ENCODE measurements at places on chromosomes 12 and 14. TPM values are rescaled to one million over a fixed set of nuclear protein-coding genes. Genes with fewer than 3 reads are reported as not detected.

ANG gene
- polyA plus RNA-seq = 1.4 TPM

SALL2 gene
- polyA plus RNA-seq = 121 TPM

RNF212B gene
- not detected for polyA plus RNA-seq

ZCCHC8 gene
- 32.3 TPM for polyA plus RNA-seq

SERPINA12 gene
- not detected for polyA plus RNA-seq

CCDC197 gene
- polyA plus RNA-seq = not detected

ANKLE2 gene
- 52.9 TPM for polyA plus RNA-seq

HIGD1C gene
- polyA plus RNA-seq = not detected

TTC5 gene
- polyA plus RNA-seq = 25.5 TPM

CLEC12A gene
- 1.6 TPM for polyA plus RNA-seq

SOX5 gene
- 20.3 TPM for polyA plus RNA-seq

PTGER2 gene
- polyA plus RNA-seq = 2.5 TPM

ERBB3 gene
- 70.1 TPM for polyA plus RNA-seq

ZC2HC1C gene
- 7.2 TPM for polyA plus RNA-seq

RNASE7 gene
- polyA plus RNA-seq = 0.12 TPM

BMP4 gene
- polyA plus RNA-seq = 8.4 TPM

LRTM2 gene
- polyA plus RNA-seq = 9.6 TPM
